ENCODE measurements at places on chromosomes 3 and 15.
A peak's percentile ranks its signal among the peaks of the same experiment; 100 is the strongest.

DNA sequence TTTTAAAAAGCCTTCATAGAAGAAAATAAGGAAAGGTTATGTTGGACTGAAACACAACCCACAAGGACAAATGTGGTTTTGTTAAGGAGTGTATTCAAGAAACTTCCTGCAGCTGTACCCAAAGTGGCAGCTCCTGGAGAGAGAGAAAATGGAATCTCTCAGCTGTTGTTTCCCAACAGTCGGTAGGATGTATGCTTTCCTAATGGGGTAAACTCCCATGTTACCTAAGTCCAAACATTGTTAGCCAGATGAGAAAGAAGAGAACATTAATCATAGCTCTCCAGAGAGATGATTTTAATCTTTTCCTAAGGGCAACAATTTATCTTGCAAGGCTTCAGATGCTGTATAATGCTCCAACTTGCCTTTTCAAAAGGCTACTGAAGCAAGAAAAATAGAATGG, 22.6 kb upstream of the TEX9 start:
- DNase-seq, result no peak

DNA sequence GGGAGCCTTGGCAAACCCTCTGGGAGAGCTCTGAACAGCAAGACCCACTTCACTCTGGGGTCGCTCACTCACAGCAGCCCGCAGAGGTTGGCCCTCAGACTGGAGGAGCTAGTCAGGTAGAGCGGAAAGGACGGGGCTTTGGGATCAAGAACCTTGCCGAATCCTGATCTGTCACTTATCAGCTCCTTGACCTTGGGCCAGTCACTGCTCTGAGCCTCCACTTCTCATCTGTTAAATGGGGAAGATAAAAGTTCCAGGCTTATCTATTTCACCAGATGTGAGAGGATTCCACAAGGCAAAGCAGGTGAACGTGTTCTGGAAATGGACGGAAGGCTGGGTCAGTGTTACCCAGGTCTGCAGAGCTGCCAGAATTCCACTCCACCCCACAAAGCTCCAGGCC, 29.4 kb downstream of the SEMA5B start:
- DNase-seq, result no peak

GRCh38 chr15:84947947-84948830, 33.5 kb upstream of the PDE8A start:
- DNase-seq, result peak; percentile 71

DNA sequence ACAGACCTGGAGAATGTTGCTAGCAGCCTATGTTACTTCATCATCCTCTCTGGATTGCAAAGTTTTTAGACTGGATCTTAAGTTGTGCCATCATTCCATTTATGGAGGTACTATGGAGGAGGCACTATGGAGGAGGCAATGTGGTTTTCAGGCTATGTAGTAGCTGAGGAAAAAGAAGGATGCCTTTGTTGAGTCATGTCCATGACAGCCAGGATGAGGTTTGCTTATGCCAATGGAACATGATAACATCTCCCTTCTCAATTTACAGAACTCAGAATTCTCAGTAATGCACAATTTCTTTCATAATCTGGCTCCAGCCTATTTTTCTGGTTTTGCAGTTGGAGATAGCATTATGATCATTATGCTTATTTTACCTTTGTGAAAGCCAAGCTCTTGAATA, 65.9 kb upstream of the TMEM108 start:
- peak; percentile 16 for DNase-seq

DNA sequence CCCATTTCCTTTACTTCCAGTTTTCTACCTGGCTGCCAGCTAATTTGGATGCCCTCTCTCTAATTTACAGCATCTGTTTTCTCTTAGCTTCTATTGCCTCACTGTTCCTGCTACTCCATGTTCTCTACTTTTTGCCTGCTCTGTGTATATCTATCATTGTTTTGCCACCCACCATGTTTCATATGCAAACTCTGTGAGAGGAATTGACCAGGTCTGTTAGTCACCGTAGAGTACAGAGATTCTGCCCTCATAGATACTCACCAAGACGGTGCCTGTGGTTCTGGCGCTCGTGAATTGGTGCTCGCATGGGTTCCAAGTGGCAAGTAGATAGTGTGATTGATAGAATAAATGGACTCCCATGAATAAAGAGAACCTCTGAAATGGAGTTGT, 288.8 kb downstream of the CNTN6 start:
- no peak for DNase-seq

DNA sequence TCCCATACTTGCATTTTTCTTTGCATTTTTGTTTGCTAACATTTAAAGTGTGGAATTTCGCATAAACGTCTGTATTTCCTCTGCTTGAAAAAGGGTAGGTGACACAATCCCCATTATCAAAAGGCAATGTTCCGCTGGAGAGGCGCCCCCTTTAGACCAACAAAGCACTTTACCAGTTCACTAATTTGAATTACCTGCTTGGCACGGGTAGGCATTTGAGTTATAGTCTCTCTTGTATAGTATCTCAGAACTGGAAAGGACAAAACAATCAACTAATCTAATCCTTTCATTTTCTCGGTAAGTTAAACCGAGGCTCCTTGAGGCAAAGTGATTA, 775 bp upstream of the CCDC39 start:
- DNase-seq, result no peak

DNA sequence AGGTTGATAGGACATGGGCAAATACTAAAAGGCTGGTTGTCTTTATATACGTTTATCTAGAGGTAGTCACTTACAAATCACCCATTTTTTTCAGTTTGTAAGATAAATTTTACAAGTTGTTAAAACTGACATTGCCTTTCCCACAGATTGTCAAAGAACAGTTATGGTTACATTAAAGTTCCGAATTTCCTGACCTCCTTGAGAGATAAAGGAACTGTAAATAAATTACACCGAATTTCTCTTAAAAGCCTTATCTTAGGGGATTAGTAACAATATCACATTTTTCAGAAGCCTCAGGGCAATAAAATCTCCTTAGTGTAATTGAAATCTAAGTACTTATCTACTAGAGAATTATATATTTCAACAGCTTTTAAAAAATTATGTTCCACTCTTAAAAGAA, 49.5 kb downstream of the ZPLD1 start:
- DNase-seq, result no peak

GRCh38 chr3:194757647-194758061, 72.0 kb downstream of the FAM43A start:
- no peak for DNase-seq

GRCh38 chr3:129424185-129424841, 4.1 kb downstream of the EFCAB12 start:
- no peak for DNase-seq

DNA sequence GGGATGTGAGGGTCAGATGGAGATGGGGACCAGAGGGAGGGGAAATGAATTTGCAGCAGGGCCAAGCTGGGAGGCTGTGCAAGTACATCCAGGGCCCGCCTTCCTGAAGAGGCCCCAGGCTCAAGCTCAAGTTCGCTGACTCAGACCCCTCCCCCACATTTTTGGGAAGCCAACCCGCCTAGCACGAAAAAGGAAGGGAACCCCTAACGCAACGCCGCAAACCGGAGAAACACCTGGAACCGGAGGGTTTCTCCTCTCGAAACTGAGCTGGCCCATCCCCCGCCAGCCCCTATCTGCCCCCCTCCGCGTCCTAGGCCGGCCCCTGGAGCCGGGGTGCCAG, 624 bp downstream of the AP3B2 start:
- no peak for DNase-seq

DNA sequence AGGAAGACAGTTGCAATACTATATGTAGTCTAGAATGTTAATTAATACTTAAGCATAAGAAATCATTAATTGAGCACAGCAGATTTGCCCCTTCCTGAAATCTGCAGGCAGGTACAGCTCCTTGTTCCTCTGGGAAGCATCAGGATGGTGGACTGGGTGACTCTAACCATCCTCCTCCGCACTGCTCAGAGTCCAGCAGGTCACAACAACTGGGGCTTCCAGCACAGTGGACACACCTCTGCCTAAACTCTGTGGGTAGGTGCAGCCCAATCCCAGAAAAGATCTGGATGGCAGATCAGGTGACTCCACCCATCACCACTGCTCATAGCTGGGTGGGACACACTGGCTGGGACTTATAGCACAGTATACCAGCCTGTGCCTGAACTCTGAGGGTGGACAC, 189.9 kb upstream of the TMCO5A start:
- no peak for DNase-seq

- no peak for DNase-seq
Measured at GRCh38 chr3:119628816-119629445, 31.2 kb downstream of the PLA1A start.

- DNase-seq, result no peak
Measured at GRCh38 chr3:159332535-159333099, 530.8 kb downstream of the MFSD1 start.

DNA sequence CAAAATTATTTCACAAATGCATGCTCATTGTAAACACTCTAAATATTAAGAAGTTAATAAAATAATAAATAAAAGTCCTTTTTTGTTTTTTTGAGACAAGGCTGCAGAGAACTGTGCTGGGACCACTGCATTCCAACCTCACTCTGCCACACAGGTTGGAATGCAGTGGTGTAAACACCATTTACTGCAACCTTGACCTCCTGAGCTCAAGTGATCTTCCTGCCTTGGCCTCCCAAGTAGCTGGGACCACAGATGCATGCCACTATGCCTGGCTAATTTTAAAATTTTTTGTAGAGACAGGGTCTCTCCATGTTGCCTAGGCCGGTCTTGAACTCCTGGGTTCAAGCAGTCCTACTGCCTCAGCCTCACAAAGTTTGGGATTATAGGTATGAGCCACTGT, 578.4 kb downstream of the ZIC1 start:
- no peak for DNase-seq

DNA sequence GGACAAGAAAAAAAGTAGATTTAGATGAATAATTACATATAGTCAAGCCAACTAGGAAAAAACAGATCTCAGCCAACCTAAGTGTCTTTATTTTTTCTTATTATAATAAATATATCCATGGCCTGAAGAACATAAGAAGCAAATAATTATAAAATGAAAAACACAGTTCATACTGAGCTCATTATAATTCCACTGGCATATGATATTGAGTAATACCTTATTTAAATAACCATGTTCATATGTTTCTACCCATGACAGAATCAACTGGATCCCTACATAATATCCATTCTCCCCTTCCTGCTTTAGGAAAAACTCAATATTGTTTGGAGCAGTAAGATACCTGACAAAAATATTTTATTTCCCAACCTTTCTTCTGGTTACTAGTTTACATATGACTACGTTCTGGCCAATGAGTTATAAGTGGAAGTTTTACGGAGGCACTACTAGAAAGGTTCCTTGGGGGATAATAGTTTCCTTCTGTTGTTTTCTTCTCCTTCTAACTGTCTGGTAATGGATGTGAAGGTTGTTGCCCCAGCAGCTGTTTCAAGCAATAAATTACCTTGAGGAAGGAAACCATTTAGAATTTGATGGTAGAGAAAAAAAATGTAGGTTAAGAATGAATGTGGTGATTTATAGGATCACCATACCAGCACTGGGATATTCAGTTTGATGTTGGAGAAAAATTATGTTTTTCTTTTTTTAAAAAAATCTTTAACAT, 184.1 kb upstream of the MBNL1 start:
- DNase-seq, result no peak

DNA sequence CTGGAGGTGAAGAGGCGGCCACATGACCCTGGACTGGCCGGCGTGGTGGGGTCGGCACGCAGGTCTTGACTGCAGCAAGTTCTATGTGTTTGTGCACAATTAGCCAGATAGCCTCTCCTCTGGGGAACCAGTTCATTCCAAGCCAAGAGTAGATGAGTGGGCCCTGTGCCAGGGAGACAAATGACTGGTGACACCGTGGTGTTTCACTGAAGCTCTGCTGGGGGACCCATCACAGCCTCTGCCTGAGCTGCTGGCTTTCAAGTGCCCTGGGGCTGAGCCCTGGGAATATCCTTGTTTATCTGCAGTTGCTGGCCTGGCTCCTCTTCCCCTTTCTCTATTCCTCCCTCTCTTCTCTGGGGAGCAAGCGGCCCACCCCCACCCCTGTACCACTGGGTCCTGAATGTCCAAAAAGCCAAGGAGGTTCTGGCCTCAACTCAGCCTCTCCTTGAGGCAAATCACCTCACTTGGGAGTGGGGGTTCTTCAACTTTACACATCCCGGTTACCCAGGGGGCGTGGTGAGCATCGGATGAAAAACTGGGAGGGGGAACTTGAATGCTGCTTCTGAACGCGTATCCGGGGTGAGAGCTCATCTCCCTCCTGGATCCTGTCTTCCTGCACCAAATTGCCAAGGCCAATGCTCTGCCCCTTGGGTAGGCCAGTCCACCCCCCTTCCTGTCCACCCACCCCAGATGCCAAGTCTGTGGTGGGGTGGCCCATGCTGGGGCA, 199.6 kb upstream of the LYSMD4 start:
- no peak for DNase-seq

DNA sequence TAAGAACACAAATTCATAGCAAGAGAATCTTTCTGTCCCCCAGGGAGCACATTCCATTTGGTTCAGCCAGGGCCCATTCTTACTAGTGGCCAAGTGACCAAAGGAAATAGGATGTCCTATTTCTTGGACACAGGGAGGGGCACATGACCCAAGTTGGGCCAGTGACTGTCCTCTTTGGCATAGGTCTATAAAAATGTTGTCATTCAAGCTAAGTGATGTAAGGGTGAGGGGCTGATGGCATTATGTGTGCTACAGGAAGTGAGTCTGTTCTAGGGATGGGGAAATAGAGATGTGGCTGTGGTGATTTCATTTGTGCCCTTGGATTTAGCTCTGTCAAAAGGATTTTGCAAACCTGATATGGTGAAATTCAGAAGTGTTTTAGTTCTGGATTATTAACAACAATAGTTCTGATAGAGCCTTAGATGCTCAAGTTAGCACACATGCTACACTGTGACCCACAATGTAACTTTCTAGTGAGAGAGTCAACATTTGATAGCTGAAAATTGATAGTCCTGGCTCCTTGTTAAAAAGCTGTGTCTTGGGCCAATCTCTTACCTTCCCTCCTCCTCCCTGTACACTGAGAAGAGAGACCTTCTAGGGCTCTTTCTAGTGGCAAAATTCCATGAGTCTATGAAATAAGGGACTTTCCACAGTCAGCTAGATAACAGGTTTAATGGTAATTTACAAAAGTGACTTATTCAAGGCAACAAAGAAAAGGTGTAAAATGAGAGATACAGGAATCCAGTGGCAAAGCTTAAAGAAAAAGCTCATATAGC, 117.2 kb downstream of the THRB start:
- no peak for DNase-seq

- no peak for DNase-seq
Measured at GRCh38 chr15:53129121-53129904, 339.2 kb upstream of the ONECUT1 start.

DNA sequence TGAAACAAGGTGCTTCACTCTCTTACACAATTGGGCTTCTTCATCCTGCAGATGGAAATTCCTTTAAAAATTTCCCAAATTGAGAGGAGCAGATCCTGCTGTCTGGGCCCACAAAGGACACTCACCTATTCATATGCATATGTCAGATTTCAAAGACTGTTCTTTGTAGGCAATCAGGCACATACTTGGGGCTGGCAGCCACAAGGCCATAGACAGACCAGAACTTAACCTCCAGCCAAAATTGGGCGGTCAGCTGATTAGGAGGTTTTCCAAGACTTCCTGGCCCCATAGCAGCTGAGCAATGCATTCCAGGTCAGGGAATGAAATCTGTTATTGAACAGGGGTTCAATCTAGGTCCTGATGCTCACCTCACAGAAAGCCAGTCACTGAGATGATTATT, 15.0 kb upstream of the HPS3 start:
- DNase-seq, result no peak

- no peak for DNase-seq
Measured at GRCh38 chr3:124768812-124769211, 38.6 kb downstream of the UMPS start.
